ENCODE measurements at places on chromosomes 2 and 18.
A peak's percentile ranks its signal among the peaks of the same experiment; 100 is the strongest.

DNA sequence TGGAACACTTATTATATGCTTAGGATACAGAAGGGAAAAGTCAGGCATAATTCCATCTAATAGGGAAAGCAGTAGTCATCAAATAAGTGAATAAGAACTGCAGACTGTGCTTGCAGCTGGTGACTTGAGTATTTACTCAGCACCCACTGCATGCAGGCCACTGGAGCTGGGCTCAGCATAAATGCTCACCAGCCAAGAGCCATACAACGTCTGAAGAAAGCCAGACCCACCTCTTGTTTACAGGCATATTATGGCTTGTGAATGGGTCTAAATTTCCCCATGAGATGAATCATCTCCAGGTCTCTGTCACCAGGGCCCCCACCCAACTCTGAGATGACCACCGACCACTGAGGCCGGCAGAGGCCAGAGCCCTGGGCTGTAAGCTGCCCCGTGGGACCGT, 123.8 kb upstream of the PKDCC start:
- DNase-seq = no peak

DNA sequence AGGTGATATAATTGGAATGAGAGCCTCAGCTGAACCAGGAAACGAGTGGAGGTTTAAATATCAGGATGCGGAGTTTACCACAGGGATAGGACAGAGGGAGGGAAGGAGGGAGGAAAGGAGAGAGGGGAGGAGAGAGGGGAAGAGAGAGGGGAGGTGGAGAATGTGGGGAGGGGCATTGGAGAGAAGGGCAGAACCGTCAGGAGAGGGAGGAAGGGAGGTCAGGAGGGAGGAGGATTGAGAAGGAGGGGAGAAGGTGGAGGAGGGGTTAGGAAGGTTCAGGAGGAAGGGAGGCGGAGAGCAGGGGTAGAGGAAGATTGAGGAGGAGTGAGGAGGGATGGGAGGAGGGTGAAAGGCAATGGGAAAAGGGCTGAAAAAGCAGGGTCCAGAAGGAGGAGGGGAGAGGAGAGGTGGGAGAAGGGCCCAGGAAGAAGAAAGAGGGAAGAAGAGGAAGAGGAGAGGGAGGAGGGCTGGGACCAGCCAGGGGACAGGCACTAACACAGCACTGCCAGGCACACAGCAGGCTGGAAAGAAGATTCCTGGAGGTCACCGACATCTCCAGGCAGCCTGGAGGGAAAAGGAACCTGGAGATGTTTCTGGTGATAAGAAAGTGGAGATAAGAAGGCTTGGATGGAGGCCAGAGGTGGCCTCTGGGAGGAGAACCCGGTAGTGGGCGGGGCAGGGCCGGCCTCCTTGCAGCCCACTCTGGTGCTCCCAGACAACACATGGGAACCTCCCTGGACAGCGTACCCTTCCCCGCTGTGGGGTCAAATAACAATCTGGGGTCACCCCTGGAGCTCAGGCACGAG, 176.7 kb upstream of the SMAD2 start:
- DNase-seq = no peak

DNA sequence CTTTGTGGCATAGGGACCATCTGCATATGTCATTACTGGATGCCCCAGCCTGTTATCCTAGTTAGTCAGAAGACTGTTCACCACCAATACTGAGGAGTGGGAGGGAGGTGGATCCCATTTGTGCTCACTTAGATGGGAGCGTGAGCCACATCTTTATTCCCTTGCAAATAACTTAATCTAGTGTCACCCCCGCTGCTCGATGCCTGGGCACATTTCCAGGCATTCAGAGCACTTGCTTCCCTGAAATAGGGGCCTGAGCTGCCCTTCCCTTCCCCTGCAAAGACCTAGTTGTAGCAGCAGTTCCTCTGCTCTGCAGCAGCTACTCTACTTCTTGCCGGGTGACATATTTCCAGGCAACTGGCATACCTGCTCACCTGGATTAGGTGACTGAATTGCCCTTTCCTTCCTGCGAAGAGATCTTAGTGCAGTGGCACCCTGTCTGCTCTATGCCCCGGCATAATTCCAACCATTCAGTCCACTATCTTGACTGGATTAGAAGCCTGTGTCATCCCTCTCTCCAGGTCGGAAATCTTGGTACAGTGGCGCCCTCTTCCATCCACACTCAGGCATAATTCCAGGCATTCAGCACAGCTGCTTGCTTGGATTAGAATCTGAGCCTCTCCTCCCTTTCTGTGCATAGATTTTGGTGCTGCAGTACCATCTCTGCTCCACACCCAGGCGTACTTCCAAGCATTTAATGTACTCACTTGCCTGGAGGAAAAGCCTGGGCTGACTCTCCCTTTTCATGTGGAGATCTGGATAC, 1389.1 kb upstream of the TMEFF2 start:
- DNase-seq = no peak

- no peak for DNase-seq
Measured at GRCh38 chr2:118607641-118608040, 239.8 kb downstream of the EN1 start.

DNA sequence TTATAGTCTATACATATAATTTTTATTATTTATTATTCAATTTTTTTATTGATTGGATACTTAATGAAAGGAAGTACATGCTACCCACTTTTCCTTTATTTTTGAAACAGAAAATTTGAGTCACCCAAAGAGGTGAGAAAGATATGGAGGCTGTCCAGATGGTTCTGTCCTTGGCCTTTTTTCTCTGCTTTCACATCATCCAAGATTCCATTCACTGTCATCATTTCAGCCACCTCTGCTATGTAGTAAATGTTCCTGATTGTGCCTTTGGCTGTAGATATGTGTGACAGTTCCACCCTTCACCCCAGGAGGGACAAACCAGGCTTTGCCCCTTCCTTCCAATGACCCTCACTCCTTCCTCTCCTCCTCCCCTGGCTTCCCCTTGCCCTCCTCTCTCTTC, 675.7 kb upstream of the ID2 start:
- no peak for DNase-seq

DNA sequence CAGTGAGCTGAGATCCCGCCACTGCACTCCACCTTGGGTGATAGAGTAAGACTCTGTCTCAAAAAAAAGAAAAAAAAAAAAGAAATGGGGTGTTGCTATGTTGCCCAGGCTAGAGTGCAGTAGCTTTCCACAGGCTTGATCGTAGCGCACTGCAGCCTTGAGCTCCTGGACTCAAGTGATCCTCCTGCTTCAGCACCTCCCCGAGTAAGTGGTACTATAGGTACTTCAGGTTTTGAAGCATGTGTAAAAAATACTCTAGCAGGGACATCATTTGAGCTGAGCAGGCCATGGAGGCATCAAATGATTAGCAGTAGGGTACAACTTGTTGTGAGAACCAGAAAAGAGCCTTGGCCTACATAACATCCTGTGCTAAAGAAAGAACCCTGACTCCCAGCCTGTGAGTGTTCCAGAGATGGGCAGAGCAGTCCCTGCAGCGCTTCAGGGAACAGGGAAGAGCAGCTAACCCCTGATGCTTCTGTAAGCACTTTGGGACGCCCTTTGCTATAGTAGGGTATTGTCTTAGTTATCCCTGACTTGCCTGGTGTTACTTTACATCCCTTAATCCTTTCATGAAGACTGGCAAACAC, 119.1 kb downstream of the NEDD4L start:
- no peak for DNase-seq

GRCh38 chr2:159094173-159094737, 125.8 kb downstream of the TANC1 start:
- DNase-seq = no peak

GRCh38 chr2:195706161-195706900, 49.3 kb downstream of the SLC39A10 start:
- no peak for DNase-seq

- no peak for DNase-seq
Measured at GRCh38 chr18:5842653-5843052, 52.7 kb downstream of the TMEM200C start.

GRCh38 chr18:6901286-6901926, 171.9 kb downstream of the ARHGAP28 start:
- DNase-seq = no peak

DNA sequence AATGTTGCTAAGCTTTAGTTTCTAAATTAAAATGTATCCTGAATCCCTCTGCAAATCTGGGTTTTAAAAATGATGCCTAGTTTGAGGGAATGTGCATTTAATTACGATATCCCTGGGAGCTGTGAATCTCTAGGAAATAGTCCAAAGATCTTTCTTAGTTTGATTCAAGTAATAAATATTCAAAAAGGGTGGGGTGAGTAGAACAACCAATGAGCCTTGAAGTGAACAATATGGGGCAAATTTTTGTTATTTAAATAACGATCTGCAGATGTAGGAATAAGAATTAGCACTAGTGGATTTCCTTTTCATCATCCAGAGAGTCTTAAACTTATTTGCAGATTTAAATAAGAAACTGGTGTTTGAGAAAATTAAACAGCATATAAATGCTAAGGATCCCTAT, 106.3 kb downstream of the ACVR1 start:
- DNase-seq = no peak

- DNase-seq = no peak
Measured at GRCh38 chr2:47038656-47039488, 116.2 kb downstream of the STPG4 start.

DNA sequence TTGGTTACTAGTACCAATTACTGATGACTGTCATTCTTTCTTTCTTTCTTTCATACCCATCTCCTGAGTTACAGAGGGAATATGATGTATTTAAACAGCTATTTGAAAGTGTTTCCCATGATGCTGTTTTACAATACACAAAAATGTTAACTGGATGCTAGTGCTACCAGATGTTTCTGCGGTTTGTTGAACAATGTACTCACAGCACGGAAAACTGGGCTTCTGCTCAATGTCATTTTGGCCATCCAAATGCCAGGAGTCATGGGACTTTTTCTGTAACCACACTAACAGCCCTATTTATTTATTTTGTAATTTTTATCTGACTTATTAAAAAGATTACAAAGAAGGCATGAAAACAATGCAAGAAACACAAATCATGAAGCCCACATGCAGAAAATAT, 313.8 kb downstream of the RIT2 start:
- no peak for DNase-seq

DNA sequence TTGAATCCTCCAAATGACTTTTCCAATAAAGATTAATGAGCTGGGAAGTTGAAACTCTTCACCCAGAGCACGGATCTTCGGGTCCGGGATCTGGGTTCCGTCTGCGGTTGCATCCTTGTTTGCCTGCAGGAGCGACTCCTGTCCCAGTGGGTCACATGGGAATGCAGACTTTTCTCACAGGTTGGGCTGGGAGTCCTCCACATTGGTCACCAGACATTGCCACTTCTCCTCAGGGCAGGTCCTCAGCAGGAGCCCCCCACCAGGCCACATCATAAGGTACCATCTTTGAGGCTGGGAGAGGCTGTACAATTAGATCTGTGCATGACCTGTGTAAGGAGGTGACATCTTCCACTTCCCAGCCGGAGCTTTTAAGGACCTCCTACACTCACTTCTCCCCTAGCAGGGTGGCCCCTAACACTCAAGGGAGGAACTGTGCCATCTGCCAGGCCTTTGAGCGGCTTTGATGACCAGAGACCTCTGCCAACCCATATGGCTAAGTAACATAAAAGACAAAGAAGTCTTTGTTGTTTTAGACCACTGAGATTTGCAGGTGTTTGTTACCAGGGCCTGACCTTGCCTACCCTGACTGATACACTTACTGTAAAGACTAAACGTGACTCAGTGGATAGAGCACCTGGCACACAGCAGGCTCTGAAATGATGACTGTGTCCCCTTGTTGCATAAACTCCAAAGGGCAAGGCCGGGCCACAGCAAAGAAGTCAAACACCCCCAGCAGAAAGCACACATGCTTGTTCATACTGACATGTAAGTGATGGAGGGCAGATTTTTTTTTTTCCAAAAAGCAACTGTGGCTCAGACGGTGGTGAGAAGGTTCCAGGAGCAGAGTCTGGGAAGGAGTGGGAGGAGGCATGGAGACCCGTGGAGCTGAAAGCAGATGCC, 7.9 kb upstream of the TEX51 start:
- DNase-seq = no peak

DNA sequence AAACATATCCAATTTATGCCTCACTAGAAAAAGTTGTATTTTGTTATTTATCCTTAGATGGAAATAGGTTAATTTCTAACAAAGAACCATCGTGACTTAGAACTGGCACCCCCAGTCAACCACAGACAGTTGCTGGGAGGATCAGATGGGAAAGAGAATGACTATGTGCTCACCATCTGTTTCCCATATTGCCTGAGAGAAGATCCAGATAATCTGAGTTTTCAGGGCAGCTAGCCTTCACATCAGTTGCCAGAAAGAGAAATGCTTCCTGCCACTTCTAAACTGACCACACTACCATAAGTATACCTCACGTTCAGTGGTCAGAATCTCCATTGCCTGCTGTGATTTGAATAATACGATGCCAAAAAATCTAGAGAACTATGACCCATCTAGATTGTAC, 28.4 kb upstream of the NEB start:
- no peak for DNase-seq

DNA sequence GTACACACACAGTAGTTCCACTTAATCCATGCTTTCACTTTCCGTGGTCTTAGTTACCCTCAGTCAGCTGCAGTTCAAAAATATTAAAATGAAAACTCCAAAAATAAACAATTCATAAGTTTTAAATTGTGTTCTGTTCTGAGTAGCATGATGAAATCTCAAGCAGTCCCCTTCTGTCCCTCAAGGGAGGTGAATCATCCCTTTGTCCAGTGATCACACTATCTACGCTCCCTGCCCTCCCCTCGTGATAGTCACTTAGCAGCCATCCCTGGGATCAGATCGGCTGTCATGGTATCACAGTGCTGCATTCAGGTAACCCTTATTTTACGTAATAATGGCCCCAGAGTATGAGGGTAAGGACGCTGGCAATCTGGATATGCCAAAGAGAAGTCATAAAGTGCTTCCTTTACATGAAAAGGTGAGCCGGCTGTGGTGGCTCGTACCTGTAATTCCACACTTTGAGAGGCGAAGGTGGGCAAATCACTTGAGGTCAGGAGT, 5.8 kb upstream of the RTN4 start:
- DNase-seq = no peak

DNA sequence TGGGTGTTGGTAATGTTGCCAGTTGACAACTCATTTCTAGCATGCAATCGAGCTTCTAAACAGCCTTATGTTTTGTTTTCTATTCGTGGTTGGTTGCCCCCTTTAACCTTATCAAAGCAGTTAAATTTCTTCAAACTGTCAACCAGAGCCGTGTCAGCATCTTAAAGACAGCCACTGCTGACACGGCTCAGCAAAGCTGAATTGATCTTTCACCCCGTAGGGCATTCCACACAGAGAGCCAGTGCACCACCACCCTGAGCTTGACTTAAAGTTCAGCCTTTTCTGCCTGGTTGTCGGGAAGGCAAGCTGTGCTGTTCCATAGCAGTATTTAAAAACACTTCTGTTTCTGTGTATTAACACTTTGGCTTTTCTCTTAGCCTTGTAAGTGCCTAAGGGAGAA, 355.0 kb upstream of the CHST9 start:
- no peak for DNase-seq

- DNase-seq = no peak
Measured at GRCh38 chr18:48785091-48785614, 165.6 kb downstream of the SMAD7 start.

- DNase-seq = no peak
Measured at GRCh38 chr2:241213041-241213440, 24.6 kb downstream of the ANO7 start.

- DNase-seq = no peak
Measured at GRCh38 chr18:22412176-22412911, 5.4 kb downstream of the CTAGE1 start.

- no peak for DNase-seq
Measured at GRCh38 chr2:72103690-72104089, 44.0 kb downstream of the CYP26B1 start.

- DNase-seq = peak; percentile 40
Measured at GRCh38 chr2:118168615-118169014, 80.3 kb downstream of the INSIG2 start.
